ENCODE measurements at places on chromosomes 2 and 18. TPM values are rescaled to one million over a fixed set of nuclear protein-coding genes. Genes with fewer than 3 reads are reported as not detected.

- no peak for DNase-seq
Observed at GRCh38 chr2:172726172-172726735, 9.4 kb upstream of the RAPGEF4 start.

PSMA8 gene
- total RNA-seq: not detected

DNA sequence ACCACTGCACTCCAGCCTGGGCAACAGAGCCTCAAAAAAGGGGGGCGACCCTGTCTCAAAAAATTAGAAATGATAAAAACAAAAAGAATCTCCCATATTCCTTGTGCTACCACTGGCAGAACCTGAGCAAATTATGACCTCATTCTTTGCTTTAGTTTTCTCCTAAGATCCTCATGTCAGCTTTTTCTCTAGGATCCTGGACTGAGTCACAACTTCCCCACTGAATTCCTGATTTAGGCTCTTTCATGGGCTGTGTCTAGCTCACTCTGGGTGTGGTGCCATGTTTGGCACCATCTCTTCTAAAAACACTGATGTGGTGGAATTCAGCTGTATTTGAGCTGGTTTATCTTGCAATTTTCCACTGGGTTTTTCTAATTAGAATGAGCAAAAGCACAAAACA lies 37.1 kb downstream of the EXOC6B start:
- no peak for DNase-seq

DNA sequence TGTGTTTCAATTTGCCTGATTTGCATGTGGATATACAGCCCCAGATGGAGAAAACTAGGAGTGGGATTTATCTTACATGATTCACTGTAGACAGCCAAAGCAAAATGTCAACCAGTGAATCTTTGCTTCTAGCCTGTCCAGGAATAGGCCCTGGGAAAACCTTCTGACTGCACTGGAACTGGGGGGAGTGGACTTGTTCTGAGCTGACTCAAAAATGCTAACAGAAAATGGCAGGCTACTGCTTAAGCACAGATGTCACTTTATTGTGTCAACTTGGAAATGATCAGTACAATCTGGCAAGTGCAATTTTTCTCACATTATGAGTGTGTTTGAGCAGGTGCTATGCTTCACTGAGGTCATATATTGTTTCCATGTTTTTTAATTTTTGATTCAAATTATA lies 593.7 kb downstream of the NRXN1 start:
- DNase-seq: no peak

- DNase-seq: no peak
Observed at GRCh38 chr18:48708807-48709206, 170.0 kb downstream of the CTIF start.

GRCh38 chr2:129139380-129139779 lies 820.7 kb upstream of the HS6ST1 start:
- peak; percentile 63 for DNase-seq

All from breast epithelium (tissue), 4 donors.